ENCODE measurements at places on chromosomes 4 and X. TPM values are rescaled to one million over a fixed set of nuclear protein-coding genes. Genes with fewer than 3 reads are reported as not detected.

DNA sequence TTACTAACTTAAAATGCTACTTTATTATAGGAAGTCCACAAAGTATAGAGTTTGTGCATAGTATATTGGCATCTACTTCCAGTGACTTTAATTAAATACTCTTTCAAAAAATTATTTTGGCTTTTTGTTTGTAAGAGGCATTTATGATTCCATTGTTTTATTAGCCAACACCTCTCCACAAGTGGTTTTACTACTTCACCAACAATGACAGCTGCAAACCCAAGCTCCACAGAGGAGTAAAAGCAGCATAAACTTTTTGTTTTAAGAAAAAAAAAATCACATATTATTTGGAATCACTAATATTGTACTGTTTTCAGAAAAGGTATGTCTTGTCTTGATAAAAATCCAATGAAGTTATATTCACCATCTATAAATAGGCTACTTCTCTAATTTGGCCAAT is 88.5 kb downstream of the FIP1L1 start:
- no peak for DNase-seq

The XAGE3 gene
- not detected for total RNA-seq

- DNase-seq = no peak
Observed at GRCh38 chrX:101605728-101606127, 12.1 kb downstream of the ARMCX6 start.

The ASMT gene
- total RNA-seq = 0.41 TPM

The SSX2B gene
- not detected for total RNA-seq

DNA sequence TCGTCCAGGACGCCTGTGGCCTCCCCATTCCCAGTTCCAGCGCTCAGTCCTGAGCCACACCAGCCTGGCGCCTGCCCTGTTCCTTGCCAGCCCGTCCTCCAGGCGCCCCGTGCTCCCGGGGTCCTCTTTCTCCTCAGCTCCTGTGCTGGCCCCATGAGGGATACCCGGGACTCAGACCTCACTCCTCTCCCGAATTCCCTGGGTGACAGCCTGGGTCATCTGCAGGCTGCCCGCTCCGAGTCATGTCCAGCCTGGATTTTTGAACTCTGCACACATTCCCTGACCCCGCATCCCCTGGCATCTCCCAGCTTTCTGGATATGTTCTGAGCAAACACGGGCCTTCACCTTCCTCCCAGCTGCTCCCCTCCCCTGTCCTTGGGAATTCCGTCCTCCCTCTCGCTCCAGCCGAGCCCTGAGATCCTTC is 14.9 kb upstream of the ADD1 start:
- DNase-seq = no peak

- no peak for DNase-seq
Observed at GRCh38 chrX:139429913-139430312, 100.6 kb upstream of the F9 start.

Data from ovary (tissue), 10 donors.